Activated CD4-positive, alpha-beta T cell treated with anti-CD3 and anti-CD28 coated beads, Interleukin-2, amount 50 U/mL, for 48 hours (primary cell): ENCODE measurements at places on chromosomes 7 and 10.

GRCh38 chr7:91533996-91534395 is 269.8 kb downstream of the FZD1 start:
- no peak for DNase-seq

GRCh38 chr7:111239437-111239836 is 148.5 kb downstream of the LRRN3 start:
- no peak for DNase-seq

- DNase-seq = no peak
Measured at GRCh38 chr10:88992921-88993524, 2.4 kb downstream of the FAS start.

DNA sequence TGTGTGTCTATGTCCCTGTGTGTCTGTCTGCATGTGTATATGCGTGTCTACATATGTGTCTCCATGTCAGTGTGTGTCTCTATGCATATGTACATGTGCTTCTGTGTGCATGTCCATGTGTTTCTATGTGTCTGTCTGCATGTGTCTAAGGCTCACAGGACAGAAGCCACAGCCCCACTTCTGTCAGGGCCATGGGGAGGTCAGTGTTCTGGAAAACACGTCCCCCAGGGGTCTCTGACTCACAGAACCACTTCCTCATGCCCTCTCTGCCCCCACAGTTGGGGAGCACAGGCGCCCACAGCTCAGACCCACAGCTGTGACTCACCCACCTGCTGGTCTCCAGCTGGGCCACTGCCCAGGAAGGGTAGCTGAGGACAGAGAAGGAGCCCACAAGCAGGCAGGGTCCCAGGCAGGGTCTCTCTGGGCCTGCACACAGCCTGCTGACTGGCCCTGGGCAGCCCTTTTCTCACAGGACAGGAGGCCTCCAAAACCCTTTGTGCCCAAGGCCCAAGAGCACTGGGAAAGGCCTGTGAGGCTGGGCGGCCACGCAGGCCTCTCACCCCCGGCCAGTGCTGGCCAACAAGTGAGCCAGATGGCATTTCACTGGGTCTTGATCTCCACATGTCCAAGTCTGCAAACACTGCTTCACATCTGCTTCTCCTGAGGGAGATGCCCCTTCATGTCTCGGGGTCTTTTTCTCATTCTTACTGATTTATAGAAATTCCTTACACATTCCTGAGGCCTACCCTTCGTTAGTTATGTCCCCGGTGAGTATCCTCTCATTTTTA is 102.9 kb upstream of the FAM20C start:
- DNase-seq = peak; percentile 9

DNA sequence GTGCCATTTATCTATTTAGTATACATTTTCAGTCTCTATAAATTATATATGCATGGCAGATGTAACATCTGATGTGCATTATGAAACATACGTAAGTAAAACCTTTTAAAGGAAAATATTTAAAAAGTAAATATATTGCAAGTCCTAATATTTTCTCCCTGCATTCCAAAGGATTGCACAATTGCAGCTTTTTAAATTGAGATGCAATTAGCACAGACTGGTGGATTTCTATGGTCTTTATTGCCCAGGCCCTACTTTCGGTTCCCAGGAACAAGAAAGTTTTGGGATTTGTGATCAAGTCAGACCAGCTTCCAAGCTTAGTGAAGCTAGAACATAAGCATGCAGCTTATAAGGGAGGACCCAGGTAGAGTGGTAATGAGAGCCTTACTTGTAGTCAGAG is 337.8 kb downstream of the NRG3 start:
- no peak for DNase-seq

GRCh38 chr7:2628130-2628482 is 3.7 kb upstream of the TTYH3 start:
- DNase-seq = no peak

DNA sequence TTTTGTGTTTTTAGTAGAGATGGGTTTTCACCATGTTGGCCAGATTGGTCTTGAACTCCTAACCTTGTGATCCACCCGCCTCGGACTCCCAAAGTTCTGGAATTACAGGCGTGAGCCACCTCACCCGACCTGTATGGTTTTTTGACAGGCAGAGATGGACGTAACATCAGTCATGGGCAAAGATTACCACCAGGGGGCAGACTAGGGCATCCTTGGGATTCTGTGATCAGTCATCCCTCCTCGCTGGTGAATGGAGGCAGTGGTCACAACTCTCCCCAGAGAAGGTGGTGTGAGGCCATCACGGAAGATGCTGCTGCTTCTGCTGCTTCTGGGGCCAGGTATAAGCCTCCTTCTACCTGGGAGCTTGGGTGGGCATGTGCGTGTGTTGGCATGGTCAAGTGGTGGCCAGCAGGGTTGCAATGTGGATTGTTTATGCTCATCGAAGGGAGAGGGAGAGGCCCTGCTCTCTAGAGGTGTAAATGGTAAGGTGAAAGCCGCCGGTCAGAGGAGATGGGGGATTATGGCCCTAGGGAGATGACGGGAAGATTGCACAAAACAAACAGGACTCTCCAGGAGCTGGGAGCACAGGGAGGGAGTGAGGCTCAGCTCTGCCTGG is 122.7 kb upstream of the PRSS1 start:
- peak; percentile 84 for DNase-seq

GRCh38 chr7:134741907-134742635 is 37.4 kb upstream of the CALD1 start:
- no peak for DNase-seq

- DNase-seq = no peak
Measured at GRCh38 chr10:20745556-20746375, 151.3 kb downstream of the NEBL start.

DNA sequence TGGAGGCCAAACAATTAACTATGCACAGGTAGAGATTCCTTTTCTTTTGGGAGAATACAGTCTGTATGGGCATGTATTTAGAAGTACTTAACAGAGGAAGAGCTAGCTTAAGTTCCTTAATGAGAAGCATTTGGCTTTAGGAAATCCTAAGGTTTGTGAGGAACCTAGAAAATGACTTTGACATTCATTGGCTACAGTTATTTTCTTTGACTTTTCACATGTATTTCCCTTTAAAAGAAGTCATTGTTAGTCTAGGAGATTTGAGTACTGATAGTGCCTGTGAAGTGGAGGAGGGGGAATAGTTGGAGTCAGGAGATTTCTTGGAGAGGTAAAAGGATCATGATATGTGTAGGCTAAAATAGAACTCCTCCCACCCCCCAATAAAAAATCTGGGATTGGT is 3.6 kb downstream of the HELLS start:
- no peak for DNase-seq

- DNase-seq = no peak
Measured at GRCh38 chr7:40298421-40298820, 163.6 kb downstream of the SUGCT start.

- no peak for DNase-seq
Measured at GRCh38 chr7:30795161-30795948, 24.1 kb downstream of the MINDY4 start.

- DNase-seq = no peak
Measured at GRCh38 chr7:36054637-36055036, 98.4 kb upstream of the EEPD1 start.

GRCh38 chr7:148753224-148753623 is 54.5 kb downstream of the CUL1 start:
- no peak for DNase-seq
